ENCODE measurements at places on chromosomes 1 and 21.

- DNase-seq: peak; percentile 98
These were observed 66.0 kb upstream of the SLC25A33 start for GRCh38 chr1:9473032-9473807.

DNA sequence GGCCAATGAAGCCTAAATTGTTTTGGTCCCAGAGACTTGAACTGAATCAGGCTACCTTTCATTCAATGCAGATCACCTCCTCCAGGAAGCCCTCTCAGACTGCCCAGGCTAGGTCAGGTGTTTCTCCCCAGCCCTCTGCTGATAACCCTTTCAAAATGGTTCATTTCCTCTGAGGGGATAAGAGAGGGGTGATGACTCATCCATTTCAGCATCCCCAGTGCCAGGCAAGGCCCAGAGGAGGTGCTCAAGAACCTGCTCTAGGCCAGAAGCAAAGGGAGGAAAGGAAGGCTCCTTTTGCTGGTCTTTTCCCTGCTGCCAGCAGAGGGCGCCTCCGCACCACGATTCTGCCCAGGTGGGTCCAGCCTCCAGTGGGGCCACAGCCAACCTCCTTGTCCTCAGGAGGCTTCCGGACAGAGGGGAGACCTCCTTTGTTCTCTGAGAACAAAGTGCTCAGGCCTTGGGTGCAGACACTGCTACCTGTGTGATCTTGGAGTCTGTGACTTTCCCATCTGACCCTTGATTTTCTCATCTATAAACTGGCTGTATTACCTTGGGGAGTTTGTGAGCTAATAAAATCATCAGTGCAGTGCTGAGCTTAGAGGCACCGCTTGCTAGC lies 45.3 kb upstream of the ARHGEF10L start:
- peak; percentile 84 for DNase-seq

DNA sequence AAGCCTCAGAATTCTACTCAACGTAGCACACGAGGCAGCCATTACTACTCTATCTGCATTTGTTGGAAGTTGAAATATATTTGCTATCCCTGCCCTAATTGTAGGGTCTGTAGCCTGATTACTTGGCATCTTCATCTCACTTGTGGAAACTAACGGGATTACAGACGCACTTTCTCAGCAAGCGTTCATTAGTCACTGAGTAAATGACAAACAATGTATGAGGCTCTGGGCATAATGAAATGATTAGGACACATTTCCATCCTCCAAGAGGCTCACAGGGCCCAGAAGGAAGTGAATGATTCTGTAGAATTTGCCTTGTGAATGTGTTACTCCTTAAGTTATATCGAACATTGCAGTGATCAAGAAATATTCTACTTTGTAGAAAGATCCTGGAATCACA lies 78.1 kb downstream of the KIF26B start:
- peak; percentile 88 for DNase-seq

- peak; percentile 66 for DNase-seq
These were observed 11.9 kb downstream of the STX6 start for GRCh38 chr1:181010789-181011188.

GRCh38 chr1:116379057-116379630 lies 6.1 kb downstream of the ATP1A1 start:
- peak; percentile 57 for DNase-seq

GRCh38 chr1:6220236-6220635 lies 14.3 kb downstream of the RNF207 start:
- DNase-seq: no peak

GRCh38 chr1:205245096-205245495 lies 17.4 kb downstream of the TMCC2 start:
- DNase-seq: no peak

- peak; percentile 66 for DNase-seq
These were observed 332.8 kb upstream of the ZRANB2 start for GRCh38 chr1:71413441-71414175.

GRCh38 chr1:213685992-213686582 lies 301.7 kb upstream of the PROX1 start:
- DNase-seq: no peak

DNA sequence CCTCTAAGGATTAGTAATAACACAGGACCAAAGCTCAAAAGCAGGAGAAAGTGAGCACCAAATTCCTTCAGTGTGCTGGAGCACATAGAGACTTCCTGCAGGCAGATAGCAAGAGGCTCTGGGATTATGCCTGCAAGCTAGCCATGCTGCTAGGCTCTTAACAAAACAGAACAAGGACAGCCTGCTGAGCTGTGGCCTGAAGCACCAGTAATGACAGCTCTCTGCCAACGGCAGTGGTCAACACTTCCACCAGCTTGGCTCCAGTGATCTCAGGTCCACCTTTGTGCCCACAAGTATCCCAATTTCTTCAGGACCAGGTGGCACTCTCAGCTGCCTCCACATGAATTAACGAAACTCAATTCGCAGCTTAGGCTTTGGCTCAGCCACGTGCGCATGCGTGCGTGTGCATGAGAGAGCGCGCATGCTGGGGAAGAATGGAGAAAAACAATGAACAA lies 64.2 kb downstream of the SLC45A1 start:
- DNase-seq: no peak

GRCh38 chr1:200474633-200475032 lies 64.8 kb upstream of the ZNF281 start:
- peak; percentile 29 for DNase-seq

- peak; percentile 34 for DNase-seq
These were observed 13.2 kb downstream of the MGST3 start for GRCh38 chr1:165644064-165644735.

GRCh38 chr1:157090196-157090647 lies 9.4 kb downstream of the ETV3L start:
- DNase-seq: peak; percentile 92

GRCh38 chr1:103790172-103790571 lies 40.5 kb downstream of the AMY1C start:
- DNase-seq: no peak

DNA sequence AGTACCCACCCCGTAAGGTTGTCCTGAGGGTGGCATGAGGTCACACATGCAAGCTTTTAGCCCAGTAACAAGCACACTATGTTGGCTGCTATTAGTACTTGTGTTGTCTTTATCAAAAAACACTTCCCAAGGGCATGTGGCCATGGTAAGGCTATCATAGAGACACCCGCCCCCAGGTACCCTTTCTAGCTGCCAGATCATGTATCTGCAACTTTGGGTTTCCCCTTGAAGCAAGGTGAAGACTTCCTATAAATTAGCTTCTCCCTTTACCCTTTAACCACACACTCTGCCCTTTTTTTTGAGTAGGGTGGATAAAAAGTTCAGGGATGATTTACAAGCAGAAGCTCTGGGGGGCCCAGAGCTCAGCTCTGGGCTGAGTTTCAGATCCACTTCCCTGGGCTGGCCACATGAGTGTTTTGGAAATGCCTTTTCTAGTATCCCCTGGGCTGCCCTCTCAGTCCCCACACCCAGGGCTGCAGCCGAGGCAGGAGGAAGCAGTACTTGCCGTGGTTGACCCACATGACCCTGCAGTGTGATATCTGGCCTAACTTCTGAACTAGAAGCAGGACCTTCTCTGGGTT lies 2.0 kb downstream of the ZDHHC18 start:
- no peak for DNase-seq

- DNase-seq: peak; percentile 94
These were observed at the start of gene ROR1 for GRCh38 chr1:63773815-63774616. Gene ROR1, plus strand, starts transcription at chr1:63774017.

GRCh38 chr1:160040476-160040875 lies 8.7 kb upstream of the PIGM start:
- no peak for DNase-seq

GRCh38 chr1:21124846-21125245 lies 51.9 kb downstream of the EIF4G3 start:
- DNase-seq: peak; percentile 72

- DNase-seq: no peak
These were observed 3.4 kb upstream of the ACOT7 start for GRCh38 chr1:6396998-6397397.

GRCh38 chr1:162381383-162381782 lies at the start of gene C1orf226:
Gene C1orf226, plus strand, starts transcription at chr1:162381728. Its CDS starts 174 bp downstream, at chr1:162381902.
- DNase-seq: peak; percentile 19

GRCh38 chr1:29498126-29499103 lies 262.1 kb downstream of the PTPRU start:
- no peak for DNase-seq

GRCh38 chr21:35404247-35404646 lies 355.1 kb upstream of the RUNX1 start:
- DNase-seq: no peak

DNA sequence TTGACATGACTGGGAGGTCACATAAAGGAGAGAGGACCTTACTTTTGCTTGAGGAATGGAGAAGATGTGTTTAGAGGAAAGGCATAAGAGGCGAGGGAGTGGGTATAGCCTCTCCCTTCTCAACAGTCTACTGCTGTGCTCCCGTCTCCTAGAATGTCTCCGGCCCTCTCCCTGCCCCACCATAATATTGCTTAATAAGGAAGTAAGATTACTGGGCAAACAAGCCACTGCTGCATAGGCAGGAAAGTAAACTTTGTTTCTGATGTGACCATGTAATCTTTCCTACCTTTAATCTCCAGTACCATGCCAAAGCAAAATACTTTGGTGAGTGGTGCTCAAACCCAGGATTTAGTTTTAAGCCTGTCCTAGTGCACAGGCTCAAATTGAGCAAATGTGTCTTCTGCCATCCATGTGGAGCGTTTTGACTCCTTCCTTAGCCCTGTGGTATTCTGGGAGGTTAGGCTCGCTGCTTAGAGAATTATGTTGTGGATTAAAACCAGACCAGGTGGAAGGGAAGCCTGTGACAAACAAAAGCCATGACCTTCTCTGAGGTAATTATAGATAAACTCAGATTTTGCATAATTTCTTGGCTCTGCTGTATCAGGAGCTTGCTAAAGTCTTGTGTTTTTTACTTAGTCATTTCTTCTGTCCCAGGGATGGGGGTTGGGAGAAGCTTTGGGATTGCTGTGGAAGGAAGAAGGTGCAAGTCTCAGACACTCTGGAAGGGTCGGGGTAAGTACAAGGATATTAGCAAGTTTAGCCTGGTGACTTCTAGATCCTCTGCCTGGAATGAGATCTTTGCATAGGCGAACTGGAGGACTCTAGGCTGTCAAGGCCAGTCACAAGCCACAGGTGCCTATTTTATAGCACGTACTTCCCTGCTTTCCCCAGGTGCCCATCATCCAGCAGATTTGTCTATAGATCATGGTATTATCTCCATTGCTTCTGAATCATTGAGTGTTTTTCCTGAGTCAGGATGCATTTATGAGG lies 34.5 kb upstream of the DIPK1A start:
- no peak for DNase-seq

GRCh38 chr1:108129999-108130398 lies 70.1 kb downstream of the SLC25A24 start:
- no peak for DNase-seq

GRCh38 chr1:61523893-61524605 lies 200.9 kb downstream of the TM2D1 start:
- DNase-seq: no peak

DNA sequence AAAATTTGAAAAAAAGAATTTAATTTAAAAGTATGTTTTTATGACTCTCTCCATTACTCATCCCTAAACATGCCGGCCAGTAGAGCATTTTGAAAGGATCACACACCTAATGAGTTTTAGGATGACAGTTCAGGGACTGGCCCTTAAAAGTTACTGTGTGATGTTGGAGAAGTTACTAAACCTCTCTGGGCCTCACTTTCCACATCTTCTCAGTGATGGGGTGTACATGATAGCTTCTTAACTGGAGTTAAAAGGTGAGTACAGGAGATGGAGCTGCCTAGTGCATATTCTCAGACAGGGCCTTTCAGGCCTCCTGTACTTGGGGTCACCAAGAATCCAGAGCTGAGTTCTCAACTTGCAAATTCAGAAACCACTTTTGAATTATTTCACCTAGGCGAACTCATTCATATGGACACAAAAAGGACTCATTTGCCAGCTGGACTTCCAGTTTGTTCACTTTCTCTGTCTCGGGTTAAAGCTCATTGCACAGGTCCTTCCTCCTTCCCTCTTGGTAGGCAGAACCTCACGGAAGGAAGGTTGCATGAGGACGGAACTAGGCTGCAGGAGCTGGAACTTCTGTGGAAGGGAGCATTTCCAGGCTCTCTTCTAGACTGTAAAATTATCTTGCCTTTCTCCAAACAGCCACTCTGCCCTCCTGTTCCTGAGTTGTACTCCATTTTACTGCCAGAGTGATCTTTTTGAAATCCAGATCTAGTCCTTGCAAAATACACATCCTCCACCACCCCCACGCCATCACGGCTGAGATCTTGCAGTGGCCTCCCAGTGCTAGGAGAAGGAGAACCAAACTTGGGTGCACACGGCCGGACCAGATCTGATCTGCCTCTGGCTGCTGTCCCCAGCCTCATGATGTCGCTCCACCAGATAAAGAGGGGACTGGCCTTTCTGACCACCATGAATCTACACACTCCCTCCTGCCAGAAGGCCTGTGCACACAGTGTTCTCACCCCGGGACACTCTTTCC lies 4.3 kb upstream of the SLC30A1 start:
- no peak for DNase-seq

DNA sequence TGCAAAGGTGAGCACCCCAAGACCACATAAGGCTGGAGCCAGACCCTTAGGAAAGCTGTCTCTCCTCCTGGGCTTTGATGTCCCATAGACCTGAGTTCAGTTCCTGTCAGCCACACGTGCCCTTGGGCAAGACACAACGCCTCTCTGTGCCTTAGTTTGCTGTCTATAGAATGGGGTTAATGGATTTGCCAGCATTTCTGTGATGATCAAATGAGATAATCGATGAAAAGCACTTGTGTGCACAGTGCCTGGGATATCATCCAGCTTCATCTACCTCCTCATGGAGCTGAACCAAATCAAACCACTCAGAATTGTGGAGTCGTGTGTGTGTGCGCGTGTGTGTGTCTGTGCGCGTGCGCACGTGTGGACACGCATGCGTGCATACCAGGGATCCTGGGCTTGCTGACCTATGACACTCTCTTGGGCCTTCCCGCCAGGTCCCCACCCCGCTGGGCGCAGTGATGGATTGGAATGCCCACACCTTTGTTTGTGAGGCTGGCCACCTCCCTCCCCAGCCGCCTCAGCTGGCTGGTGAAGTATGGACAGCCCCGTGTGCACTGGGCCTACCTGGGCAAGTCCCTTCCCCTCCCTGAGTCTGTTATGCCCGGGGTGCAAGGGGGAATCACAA lies 5.2 kb downstream of the TTC22 start:
- DNase-seq: no peak

- no peak for DNase-seq
These were observed 44.5 kb downstream of the KIAA0040 start for GRCh38 chr1:175148068-175148467.

- DNase-seq: no peak
These were observed 76.7 kb downstream of the KCTD3 start for GRCh38 chr1:215643592-215644321.

- no peak for DNase-seq
These were observed at the start of gene KRTAP7-1 for GRCh38 chr21:30829659-30830058. Gene KRTAP7-1, minus strand, starts transcription at chr21:30829759. Its CDS starts 61 bp downstream, at chr21:30829698.

DNA sequence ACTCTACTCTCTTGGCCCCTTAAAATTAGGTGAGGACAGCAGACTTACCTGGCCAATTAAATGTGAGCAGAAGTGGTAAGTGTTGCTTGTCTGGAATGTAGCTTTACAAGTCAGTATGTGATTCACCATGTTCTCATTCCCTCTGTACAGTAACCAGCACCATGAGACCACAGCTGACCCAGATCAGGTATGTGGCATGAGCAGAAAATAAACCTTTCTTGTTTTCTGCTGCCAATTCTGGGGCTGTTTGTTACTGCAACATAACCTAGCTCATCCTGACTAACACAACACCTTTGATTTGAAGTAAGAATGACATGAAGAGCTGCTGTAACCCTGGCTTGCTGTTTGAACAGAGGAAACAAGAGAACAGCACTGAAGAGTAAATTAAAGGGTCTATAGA lies 24.9 kb downstream of the ITPKB start:
- DNase-seq: no peak

GRCh38 chr21:29168891-29169315 lies 38.5 kb downstream of the MAP3K7CL start:
- no peak for DNase-seq
